Heart left ventricle (tissue), 16 donors: ENCODE measurements at places on chromosomes 11 and 22.

DNA sequence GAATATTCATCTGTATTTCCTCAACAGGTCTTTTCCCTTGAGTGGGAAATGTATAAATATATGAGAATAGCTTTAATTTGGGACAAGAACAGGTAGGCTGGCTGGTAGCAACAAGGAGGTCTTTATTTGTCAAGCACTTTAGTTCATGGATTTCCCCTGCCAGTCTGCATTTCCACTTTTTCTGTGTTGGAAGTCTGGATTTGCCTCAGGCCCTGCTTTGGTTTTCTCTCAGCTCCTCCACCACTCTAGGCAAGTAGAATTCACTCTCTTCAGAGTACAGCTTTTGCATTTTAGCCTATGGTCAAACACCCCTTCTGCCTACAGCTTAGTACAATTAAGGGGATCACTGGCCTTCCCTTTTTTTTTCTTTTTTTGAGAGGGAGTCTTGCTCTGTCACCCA is 57.1 kb downstream of the QSER1 start:
- no peak for DNase-seq

- peak; percentile 59 for DNase-seq
These were observed 20.0 kb downstream of the MARK2 start for GRCh38 chr11:63858628-63859550.

DNA sequence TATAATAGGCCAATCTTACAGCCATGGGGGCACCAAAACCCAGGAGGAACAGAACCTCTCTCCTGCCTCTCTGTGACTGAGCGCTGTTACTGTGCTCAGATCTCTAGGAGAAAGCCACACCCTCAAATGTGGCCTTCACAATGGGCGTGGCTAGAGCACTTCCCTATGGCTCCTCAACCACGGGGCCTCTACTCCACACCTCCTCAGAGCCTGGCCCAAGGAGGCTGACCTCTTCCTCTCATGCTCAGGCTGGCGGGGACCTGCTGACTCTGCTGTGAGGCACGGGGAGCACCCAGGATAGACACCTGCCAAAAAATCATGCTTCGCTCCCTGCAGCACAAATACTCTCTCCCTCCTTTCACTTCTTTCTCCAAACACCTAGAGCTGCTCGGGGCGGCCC is 41.0 kb downstream of the C11orf58 start:
- DNase-seq: no peak

DNA sequence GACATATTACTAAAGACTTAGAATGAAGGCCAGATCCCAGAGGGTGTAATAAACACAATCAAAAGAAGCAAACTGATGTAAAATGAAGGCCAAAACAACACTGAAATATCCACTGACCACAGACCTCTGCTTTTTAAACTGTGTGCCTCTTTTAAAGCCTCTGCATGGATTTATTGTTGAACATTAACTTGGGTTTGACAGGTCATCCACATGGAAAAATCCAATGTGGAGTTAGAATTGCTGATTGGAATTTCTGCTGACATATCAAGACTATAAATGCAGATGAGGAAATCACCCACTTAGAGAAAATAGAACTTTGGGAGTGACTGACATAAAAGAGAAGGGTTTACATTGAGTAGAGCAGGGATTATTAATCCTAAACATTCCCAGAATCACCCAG is 853.9 kb upstream of the RAG2 start:
- no peak for DNase-seq

DNA sequence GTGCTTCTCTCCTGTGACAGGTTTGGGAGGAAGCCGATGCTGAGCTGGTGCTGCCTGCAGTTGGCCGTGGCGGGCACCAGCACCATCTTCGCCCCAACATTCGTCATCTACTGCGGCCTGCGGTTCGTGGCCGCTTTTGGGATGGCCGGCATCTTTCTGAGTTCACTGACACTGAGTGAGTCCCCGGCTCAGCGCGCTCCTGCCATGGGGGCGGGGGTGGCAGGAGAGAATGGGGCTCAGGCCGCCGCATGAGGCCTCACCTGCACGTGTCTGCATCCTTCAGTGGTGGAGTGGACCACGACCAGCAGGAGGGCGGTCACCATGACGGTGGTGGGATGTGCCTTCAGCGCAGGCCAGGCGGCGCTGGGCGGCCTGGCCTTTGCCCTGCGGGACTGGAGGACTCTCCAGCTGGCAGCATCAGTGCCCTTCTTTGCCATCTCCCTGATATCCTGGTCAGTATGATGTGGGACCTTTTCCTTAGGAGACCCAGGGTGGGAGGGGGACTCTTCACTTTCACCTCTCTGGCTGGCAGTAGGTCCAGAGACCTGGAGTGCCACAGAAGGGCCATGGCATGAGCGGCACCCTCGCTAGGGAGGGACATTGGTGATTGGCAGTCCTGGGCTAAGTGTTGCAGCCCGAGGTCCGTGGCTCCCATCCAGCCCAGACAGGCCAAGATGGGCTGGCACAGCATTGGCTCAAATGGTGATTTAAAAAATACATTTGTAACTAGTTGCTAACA is 28.9 kb upstream of the SLC22A12 start:
- no peak for DNase-seq

DNA sequence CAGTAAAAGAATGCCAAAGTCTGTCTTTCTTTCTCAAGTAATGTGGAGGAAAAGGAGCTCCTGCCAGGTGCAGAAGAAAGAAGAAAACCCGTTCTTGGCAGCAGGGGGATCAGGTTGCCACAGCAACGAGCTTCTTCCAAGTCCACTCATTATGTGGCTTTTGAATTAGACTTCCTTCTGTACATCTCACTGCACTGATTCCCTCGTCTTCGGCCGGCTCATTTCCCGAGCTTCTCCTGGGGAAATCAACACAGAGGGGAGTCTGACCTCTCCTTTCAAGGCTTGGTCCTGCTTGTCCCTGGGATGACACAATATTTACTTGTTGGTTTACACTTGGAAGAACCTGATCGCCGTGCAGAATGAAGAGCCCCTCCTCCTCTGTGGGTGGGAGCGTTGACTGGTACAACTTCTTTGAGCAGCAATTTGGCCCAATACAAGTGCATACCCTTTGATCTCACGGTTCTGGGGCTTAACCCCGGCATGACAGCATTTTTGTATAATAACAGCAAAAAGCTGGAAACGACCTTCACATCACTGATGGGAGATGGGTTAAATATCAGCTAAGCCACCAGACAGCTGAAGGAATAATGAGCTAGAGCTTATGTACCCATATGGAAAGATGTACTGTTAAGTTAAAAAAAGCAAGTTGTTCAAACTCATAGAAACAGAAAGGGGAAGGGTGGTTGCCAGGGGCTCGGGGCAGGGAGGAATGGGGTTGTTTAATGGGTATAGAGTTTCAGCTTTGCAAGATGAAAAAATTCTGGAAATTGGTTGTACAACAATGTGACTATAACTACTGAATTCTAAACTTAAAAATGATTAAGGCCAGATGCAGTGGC is 35.4 kb downstream of the MCHR1 start:
- no peak for DNase-seq

- no peak for DNase-seq
These were observed 3.6 kb downstream of the MMP1 start for GRCh38 chr11:102794382-102794781.

DNA sequence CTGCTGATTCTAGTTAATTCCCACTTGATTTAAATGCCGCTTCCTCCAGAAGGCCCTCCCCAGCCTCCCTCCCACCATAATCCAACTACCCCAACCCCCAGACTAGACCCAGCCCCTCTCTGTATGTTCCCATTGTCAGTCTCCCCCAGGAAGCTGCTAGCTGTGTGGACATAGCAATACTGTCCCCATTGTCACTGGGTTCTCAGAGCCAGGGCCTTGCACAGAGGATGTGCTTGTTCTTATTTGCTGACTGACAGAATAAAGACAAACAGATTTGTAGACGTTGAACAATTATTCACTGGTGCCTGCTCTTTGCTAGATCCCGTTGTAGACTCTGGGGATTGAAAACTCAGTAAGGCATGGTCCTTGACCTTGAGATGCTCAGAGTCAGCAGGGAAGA is 45.7 kb upstream of the NAV2 start:
- DNase-seq: no peak

DNA sequence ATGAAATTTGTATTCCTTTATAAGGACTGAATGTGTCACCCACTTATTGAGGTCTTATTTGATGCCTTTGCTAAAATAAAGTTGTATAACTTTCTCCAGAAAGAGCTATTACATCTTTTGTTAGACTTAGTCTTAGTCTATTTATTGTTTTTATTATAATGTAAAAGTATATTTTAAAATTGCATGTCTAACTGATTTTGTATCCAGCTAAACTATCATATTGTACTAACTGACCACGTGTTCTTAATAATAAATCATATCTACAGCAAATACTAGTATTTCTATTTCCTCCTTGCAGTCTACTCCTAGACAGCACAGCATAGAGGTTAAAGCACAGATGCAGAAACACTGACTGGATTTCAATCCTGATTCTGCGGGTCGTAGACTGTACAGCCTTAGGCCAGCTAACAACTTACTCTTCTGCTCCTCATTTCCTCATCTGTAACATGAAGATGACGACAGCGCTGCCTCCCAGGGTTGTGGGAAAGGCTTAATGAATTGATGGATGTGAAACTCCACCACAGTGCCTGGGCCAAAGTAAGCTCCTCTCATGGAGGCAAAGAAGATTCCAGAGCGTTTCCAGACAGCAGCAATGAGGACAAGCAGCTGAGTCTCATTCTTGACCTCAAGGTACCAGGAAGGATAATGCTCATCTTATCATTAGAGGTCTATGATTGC is 13.2 kb downstream of the IFITM10 start:
- no peak for DNase-seq

GRCh38 chr11:88523386-88524071 is 186.0 kb upstream of the CTSC start:
- DNase-seq: no peak

- DNase-seq: no peak
These were observed 131.6 kb upstream of the HSD17B12 start for GRCh38 chr11:43548916-43549315.

DNA sequence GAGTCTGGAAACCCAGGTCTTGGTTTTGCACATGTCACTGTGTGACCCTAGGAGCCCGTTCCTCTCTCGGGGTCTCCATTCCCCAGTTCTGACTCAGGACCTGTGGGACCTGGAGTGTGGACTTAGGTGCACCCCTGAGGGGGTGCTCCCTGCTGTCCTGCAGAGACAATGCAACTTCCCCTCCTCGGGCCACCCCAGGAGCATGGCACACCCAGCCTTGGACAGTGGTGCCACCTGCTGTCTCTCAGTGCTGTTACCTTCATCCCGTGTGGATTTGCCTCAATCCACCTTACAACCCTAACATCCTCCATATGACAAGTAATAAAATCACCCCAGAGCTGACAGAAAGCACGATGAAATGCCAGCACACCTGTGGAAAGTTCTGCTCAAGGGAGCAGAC is 27.5 kb upstream of the CRYBB3 start:
- DNase-seq: no peak

- no peak for DNase-seq
These were observed 41.9 kb downstream of the MED15 start for GRCh38 chr22:20549232-20549841.

GRCh38 chr22:45376703-45377102 is 36.7 kb downstream of the SMC1B start:
- DNase-seq: peak; percentile 47
